ENCODE measurements at places on chromosomes 4 and X.

DNA sequence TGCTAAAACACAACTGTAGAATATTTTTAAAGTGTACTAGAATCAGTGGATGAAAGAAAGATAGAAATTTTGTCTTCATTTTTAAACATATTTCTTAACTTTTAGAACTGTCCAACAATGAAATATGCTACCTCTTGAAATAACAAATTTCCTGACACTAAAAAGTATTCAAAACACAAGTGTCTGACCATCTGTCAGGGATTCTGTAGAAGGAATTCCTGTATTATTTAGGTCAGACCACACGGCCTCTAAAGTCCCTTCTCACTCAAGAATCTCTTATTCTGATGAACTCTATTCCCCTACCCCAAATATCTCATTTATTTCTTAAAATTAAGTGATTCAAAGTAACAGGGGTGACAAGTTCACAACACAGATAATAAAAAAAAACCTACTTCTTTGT, 99.1 kb downstream of the MAML3 start:
- DNase-seq: no peak

- no peak for DNase-seq
Observed at GRCh38 chr4:145011636-145012035, 86.4 kb downstream of the ANAPC10 start.

GRCh38 chrX:141941234-141941633, 37.5 kb downstream of the MAGEC1 start:
- no peak for DNase-seq

DNA sequence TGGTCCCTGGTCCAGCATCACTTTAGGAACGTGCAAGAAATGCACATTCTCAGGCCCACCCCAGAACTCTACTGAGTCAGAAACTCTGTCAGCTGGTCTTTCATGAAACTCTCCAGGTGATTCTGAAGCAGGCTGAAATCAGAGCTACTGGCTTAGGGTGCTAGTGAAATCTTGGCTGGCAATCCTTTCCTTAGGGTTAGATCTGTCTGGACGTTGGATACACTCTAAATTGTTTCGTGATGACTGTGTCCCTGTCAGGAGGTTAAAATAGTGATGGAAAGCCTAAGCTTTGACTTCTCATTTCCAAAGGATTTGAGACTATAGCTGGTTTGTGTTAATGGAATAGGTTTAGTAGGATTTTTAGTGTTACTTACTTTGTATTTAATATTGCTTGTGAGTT, 99.1 kb downstream of the ARHGAP10 start:
- no peak for DNase-seq

DNA sequence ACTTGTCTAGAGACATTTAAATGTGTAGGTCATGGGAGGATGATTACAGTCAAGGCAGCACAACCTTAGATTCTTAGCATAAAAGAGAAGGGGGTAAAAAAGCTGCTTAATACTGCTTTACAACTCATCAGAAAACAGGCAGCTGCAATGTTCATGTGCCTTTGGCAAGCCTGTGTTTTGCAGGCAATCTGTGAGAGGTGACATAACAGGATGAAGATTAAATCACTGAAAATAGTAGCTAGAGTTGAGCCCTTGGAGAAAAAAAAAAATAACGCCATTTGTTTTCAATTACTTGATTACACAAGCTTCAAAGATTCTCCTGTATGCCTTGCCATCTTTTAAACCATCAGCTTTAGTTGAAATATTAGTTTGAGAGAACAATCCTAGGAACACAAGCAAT, 847.6 kb upstream of the LCORL start:
- no peak for DNase-seq

Data from NCI-H146 (cell line).